ENCODE measurements at places on chromosomes 2 and 18.

DNA sequence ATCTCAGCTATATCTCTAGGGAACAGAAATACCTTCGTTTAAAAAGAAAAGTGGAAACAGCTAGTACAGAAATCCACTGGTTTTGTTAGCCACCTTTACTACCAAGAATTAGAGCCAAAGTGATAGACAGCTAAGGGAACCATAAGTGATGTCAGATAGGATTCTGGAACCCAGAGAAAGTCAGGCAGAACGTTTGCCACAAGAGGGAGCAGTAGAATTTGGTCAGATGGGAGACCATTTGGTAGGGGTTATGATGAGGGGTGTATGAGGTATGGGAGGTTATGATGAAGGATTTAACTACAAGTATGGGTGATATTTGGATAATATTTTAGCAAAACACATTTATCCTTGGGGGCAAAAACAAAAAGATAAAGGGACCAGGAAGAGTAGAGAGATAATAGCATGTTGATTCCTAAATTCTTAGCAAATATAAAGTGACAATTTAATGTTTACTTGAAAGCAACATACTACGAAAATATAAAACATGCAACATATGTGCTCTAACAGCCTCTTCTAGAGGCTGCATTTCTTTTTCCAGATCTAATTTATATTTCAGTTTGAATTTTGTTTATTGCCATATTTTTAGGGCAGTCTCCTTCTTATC, 3.3 kb downstream of the SLC8A1 start:
- DNase-seq = no peak

- no peak for DNase-seq
Measured at GRCh38 chr2:228653884-228654283, 472.4 kb upstream of the SPHKAP start.

DNA sequence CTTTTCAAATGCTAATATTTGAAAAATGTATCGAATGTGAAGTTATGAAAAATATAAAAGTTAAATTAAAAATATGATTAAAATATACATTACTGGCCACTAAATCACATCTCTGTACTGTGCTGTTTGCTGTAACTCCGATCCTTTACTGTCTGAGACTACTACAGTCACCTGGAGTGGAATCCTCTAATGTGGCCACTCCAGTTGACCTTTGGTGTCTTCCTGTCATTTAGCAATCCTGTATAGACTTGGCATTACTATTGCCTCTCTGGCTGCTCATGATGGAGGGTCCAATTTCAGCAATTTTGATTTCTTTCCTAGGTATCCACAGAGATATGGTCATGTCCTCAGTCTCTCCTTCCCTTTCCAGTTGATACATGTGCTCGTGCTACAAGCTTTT, 560.0 kb downstream of the CCDC85A start:
- DNase-seq = no peak

GRCh38 chr2:74836675-74837401, 2.9 kb downstream of the HK2 start:
- no peak for DNase-seq

DNA sequence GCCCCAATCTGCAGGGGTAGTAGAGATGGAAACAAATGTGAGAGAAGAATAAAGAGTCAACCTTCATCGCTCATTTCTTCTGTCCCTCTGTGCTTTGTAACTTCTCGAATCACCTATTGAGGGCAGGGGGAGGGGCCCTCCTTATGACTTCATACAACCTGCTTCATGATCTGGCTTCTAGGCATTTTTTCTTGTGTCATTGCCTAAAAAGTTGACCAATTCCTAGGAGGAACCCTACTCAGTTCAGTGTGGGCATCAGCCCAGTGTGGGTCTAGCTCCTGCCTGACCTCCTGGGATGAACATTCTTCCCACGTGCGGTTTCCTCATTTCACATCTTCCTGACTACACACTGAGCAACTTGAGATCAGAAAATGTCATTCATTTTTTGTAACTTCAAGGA, 46.3 kb upstream of the CREB1 start:
- DNase-seq = no peak

DNA sequence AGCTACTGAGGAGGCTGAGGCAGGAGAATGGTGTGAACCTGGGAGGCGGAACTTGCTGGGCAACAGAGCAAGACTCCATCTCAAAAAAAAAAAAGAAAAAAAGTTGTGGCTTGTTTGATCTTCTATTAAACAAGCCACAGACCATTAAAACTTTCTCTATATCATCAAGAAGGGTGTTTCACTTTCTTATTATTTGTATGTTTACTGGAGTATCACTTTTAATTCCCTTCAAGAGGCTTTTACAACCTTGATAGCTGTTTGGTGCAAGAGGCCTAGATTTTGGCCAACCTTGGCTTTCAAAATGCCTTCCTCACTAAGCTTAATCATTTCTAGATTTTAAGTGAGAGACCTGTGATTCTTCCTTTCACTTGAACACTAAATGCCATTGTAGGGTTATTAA, 339.1 kb downstream of the TSN start:
- no peak for DNase-seq

DNA sequence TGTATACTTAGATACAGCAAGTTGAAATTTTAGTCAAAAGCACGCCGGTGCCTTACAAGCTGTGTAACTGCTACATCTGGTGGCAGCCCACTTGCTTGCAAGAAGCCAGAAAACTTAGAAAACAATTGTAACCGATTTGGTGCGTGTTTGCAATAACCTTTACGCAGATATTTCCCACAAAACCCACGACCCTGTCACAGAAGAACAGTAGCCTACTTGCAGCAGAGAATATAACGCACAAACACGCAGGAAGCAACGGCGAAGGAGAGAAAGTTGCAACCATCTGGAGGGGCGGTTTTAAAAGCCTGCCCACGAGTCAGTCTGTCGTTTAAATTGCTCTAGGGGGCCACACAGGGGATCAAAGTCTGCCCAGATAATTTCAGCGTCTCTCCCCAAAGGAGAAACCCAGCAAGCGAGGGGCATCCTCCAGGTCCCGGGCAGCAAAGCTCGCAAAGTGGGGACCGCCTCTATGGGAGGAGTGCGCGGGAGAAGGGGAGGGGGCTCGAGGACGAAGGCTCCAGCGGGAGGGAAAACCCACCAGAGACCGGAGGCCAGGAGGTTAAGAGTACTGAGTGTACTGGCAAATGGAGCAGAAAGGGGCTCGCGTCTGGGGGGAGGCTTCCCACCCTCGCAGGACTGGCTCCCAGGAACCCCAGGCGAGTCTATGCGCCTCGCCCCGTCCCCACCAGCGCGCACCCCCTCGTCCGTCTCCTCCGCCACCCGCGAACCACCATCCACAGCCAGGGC, 1.1 kb downstream of the TLK1 start:
- DNase-seq = peak; percentile 41

DNA sequence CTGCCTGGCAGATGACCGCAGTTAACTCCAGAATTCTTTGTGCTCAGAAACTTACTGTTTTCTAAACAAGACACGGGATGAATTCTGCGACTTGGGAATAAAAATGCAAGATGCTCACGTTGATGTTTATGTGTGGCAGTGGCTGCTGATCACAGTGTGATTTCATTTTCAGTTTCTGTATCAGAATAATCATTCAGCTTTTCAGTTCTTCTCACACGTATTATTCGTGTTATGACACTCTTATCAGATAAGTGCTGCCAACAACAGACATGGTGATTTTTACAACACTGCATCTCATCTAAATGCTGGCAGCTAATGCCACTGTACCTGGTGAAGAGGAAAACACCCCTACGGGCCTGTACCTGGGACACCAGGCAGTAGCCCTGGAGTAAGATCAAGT, 272.9 kb upstream of the REV1 start:
- no peak for DNase-seq

DNA sequence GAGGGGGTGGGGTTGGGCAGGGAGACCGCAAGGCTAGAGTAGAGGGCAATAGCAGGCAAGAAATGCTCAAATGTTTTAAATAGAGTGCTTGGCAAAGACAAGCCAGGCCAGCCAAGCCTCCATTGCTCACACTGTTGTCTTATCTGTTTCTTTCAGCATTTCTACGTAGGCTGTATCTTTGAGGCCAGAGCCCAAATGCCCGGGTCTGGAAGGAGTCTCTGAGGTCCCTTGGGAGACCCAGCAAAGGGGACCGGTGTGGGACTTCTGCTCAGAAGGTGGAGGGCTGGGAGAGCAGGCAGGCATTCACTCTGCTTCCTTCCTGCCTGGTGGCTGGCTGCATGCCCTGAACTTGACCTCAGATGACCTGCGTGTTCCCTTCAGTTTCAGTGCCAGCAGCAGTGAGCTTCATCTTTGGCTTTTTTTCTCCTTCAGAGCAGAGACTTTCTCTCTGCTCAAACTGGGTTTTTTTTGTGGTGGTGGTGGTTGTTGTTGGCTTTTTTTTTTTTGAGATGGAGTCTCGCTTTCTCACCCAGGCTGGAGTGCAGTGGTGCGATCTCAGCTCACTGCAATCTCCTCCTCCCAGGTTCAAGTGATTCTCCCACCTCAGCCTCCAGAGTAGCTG, 13.7 kb upstream of the TET3 start:
- no peak for DNase-seq

GRCh38 chr2:203951366-203951902, 14.9 kb downstream of the ICOS start:
- DNase-seq = no peak

GRCh38 chr2:67322353-67323001, 74.7 kb upstream of the ETAA1 start:
- peak; percentile 23 for DNase-seq

DNA sequence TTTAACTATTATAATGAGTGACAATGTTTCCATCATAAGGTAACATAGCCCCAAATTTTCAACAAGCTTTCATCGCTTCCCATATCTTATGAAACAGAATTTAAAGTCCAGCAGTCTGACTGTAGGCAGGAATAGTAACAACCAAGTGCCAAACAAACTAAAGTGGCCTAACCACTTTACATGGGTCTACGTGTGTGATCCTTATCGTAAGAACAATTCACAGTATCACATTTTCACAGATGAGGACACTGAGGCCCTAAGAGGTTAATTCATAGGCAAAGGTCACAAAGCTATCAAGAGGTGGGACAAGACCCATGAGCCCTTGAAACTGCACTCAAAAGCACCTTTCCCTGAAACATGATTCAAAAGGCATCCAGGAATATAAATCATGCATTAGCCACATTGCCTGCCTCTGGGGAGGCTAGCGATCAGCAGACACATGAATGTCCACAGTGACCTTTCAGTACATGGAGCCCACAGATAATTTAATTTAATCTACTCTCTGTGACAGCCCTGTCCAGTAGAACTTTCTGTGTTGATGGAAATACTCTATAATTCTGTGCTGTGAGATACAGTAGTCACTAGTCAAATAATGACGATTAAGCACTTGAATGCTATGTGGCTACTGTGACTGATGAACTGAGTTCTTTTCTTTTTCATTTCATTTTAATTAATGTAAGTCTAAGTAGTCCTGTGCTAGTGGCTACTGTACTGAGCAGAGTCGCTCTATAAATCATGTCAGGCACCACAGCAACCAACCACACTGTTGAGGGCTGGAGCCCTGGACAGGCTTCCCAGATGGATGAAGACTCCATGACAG, 30.3 kb downstream of the KIDINS220 start:
- DNase-seq = no peak

DNA sequence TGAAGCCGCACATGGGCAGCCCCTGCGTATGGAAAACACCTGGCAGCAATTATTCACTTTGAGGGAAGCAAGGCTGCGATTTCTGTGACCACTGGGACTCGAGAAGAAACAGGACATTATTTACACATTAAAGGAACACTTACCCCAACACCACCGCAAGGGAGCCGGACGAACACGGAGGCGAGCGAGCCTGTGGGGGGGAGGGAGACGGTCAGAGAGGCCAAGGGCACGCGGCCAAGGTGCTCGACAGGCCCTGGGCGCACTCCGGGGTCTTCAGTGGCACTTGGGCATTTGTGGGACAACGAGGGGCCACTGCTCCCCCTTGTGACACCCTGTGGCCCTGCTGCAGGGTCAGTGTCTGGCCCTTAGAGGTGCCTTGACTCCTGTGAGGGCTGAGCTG, 247.0 kb downstream of the TWIST2 start:
- no peak for DNase-seq

- no peak for DNase-seq
Measured at GRCh38 chr2:6872394-6872793, 5.2 kb upstream of the RSAD2 start.

DNA sequence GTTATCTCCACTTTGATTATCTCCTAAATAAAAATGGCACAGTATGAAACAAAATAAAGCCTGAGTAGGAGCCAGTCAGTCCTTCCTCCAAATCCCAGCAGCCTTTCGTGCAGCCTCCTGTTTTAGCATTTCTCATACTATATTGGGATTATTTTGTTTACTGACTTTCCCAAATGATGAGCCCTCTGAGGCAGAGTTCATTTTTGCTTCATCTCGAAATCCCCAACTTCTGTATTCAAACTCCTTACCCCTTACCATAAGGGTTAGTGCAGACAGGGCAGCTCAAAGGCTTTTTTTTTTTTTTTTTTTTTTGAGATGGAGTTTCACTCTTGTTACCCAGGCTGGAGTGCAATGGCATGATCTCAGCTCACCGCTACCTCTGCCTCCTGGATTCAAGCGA, 113.3 kb upstream of the FOSL2 start:
- no peak for DNase-seq

- no peak for DNase-seq
Measured at GRCh38 chr2:113276761-113277425, 1.8 kb downstream of the PAX8 start.

All from AG09319 (cell line).